Astrocyte (in vitro differentiated cells and primary cell): ENCODE measurements at places on chromosomes 1 and 21. TPM values are rescaled to one million over a fixed set of nuclear protein-coding genes. Genes with fewer than 3 reads are reported as not detected.

The CELA3A gene
- total RNA-seq, result not detected in 2 replicates

GRCh38 chr1:180185971-180186645 lies 31.4 kb downstream of the QSOX1 start:
- H3K36me3 ChIP-seq, result peaks cover 28% of the 10 kb centered on the region
- H3K4me1 ChIP-seq, result no peaks in the 10 kb centered on the region
- no peak for DNase-seq
- no peak overlapping the region for H3K27ac ChIP-seq
- H3K4me3 ChIP-seq, result no peak overlapping the region

DNA sequence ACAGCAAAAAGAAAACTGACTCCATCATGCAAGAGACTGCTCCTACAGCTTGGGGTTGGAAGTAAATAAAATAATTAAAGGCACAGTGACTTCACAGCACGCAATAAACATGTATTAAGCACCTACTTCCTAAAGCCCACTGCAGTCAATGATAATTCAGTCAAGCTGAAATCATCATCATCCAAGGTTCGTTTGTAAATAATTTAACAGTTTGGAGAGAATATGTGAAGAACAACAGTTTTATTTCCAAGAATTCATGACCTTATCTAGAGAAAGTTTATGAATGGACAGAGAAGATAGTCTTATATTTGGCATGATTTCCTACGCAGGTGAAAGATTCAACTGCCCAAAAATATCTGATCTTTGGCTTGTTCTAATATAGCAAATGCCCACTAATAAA lies 86.8 kb downstream of the SMYD3 start:
- H3K4me3 ChIP-seq, result no peak overlapping the region
- no peak overlapping the region for H3K27ac ChIP-seq
- no peaks in the 10 kb centered on the region for H3K27me3 ChIP-seq
- DNase-seq, result no peak
- H3K36me3 ChIP-seq, result no peaks in the 10 kb centered on the region

- H3K27me3 ChIP-seq, result no peaks in the 10 kb centered on the region
- no peaks in the 10 kb centered on the region for H3K36me3 ChIP-seq
- H3K4me1 ChIP-seq, result peaks cover 21% of the 10 kb centered on the region
- no peak overlapping the region for H3K27ac ChIP-seq
- DNase-seq, result peak; percentile 44
- H3K4me3 ChIP-seq, result no peak overlapping the region
These were observed 109.6 kb downstream of the ZBTB18 start for GRCh38 chr1:244160455-244161235.
